ENCODE measurements at places on chromosomes 7 and 10. TPM values are rescaled to one million over a fixed set of nuclear protein-coding genes. Genes with fewer than 3 reads are reported as not detected.

- H3K27ac ChIP-seq: no peak overlapping the region
- H3K36me3 ChIP-seq: no peaks in the 10 kb centered on the region
- H3K27me3 ChIP-seq: peaks cover 39% of the 10 kb centered on the region
- H3K4me1 ChIP-seq: no peaks in the 10 kb centered on the region
- H3K4me3 ChIP-seq: no peak overlapping the region
These were observed 159.9 kb downstream of the CALCR start for GRCh38 chr7:93414574-93414973.

The IDI2 gene
- not detected for total RNA-seq

GRCh38 chr7:71220210-71220695 lies 88.3 kb downstream of the GALNT17 start:
- H3K27ac ChIP-seq: no peak overlapping the region
- no peaks in the 10 kb centered on the region for H3K4me1 ChIP-seq
- no peaks in the 10 kb centered on the region for H3K36me3 ChIP-seq
- H3K27me3 ChIP-seq: no peaks in the 10 kb centered on the region

GRCh38 chr10:130146042-130146441 lies 9.9 kb downstream of the GLRX3 start:
- no peak for DNase-seq
- H3K27ac ChIP-seq: no peak overlapping the region
- no peaks in the 10 kb centered on the region for H3K27me3 ChIP-seq
- H3K36me3 ChIP-seq: peaks cover 11% of the 10 kb centered on the region

DNA sequence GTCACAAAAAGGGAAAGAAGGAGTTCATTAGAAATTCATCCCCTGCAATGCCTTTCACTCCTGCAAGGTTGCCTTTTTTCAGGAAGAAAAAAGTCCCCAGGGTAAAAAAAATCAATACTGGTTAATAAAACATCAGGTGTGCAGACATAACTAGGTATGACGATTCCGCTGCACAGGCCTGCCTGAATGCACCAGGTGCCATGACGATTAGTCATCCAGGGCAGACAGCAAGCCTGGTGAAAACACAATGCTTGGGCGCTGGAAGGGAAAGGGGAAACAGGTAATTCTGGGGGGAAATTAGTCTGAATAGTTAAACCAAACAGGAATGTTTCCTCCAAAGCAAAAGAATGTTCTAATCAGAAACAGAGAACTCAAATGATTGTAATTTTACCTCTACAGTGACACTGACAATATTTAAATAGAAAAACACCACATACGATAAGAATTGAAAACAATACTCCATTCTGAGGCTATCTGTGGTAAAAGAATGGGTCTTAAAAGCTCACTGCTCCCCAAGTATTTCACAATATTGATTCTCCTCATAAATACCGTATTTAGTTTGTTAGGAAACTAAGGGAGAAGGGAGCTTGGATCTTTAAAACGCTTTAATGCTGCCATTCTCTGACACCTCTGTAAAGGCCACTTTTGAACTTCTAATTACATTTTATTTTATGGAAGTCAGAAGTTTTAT lies 45.2 kb downstream of the VPS41 start:
- no peaks in the 10 kb centered on the region for H3K27me3 ChIP-seq
- H3K27ac ChIP-seq: 0 out of 2 replicates have a peak overlapping the region, but pooled peaks have one; percentile 16
- DNase-seq: peak; percentile 82
- peaks cover 21% of the 10 kb centered on the region for H3K4me1 ChIP-seq
- no peaks in the 10 kb centered on the region for H3K36me3 ChIP-seq
- no peak overlapping the region for H3K4me3 ChIP-seq

- no peak for DNase-seq
- no peak overlapping the region for H3K4me3 ChIP-seq
- no peaks in the 10 kb centered on the region for H3K27me3 ChIP-seq
- no peak overlapping the region for H3K27ac ChIP-seq
These were observed 121.0 kb downstream of the CUL2 start for GRCh38 chr10:34969171-34969570.

The ARL4A gene
- 25.1 TPM for total RNA-seq

The SPDYE1 gene
- not detected for total RNA-seq

The PRR15 gene
- total RNA-seq: 26.6 TPM

The VPS37D gene
- total RNA-seq: 7.7 TPM

The NACAD gene
- 0.12 TPM for total RNA-seq

GRCh38 chr7:32890010-32890792 lies 1.4 kb downstream of the KBTBD2 start:
- H3K27ac ChIP-seq: peak overlapping the region; percentile 19
- peak overlapping the region; percentile 98 for H3K4me3 ChIP-seq

GRCh38 chr7:36507475-36508440 lies 118.1 kb downstream of the ANLN start:
- no peak overlapping the region for H3K27ac ChIP-seq
- DNase-seq: no peak
- H3K4me3 ChIP-seq: no peak overlapping the region
- H3K27me3 ChIP-seq: no peaks in the 10 kb centered on the region

The EBF3 gene
- not detected for total RNA-seq

The LIPN gene
- not detected for total RNA-seq

DNA sequence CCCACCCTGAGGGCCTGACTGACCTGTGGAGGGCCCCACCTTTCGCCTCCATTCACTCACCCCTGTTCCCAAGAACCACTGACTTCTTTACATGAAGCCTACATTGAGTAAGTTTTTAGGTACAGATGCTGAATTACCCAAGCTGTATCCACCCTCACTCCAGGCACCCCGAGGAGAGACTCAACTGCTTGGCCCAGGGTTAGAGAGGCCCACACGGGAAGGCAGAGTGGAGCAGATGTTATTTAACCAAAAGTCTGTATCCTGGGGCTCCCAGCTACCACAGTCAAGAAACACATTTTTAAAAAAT lies 213.1 kb upstream of the FRMD4A start:
- H3K4me1 ChIP-seq: peaks cover 29% of the 10 kb centered on the region
- no peaks in the 10 kb centered on the region for H3K27me3 ChIP-seq
- H3K36me3 ChIP-seq: peaks cover 3% of the 10 kb centered on the region
- H3K27ac ChIP-seq: no peak overlapping the region
- no peak for DNase-seq

All from PC-3 (cell line).